ENCODE measurements at places on chromosomes 4 and X. TPM values are rescaled to one million over a fixed set of nuclear protein-coding genes. Genes with fewer than 3 reads are reported as not detected.

CLDN22 gene
- not detected for total RNA-seq

DUSP21 gene
- not detected for total RNA-seq

PPARGC1A gene
- not detected for total RNA-seq

FAM53A gene
- 4.0 TPM for total RNA-seq

FRAS1 gene
- 0.10 TPM for total RNA-seq

CFAP299 gene
- not detected for total RNA-seq

ETDA gene
- total RNA-seq, result not detected

KLF8 gene
- 5.0 TPM for total RNA-seq

DLG3 gene
- 43.8 TPM for total RNA-seq

CCDC158 gene
- total RNA-seq, result not detected

F8A3 gene
- total RNA-seq, result 5.1 TPM

- H3K27ac ChIP-seq, result no peak overlapping the region
- peaks cover 7% of the 10 kb centered on the region for H3K4me1 ChIP-seq
- no peak for DNase-seq
- peaks cover 10% of the 10 kb centered on the region for H3K27me3 ChIP-seq
- no peak overlapping the region for H3K4me3 ChIP-seq
These were observed 35.0 kb upstream of the MYOZ2 start for GRCh38 chr4:119100655-119101054.

- H3K4me3 ChIP-seq, result no peak overlapping the region
- no peak for DNase-seq
- peaks cover 7% of the 10 kb centered on the region for H3K4me1 ChIP-seq
- peaks cover 7% of the 10 kb centered on the region for H3K27me3 ChIP-seq
- H3K36me3 ChIP-seq, result no peaks in the 10 kb centered on the region
These were observed 119.3 kb upstream of the CLNK start for GRCh38 chr4:10803713-10804343.

- H3K27ac ChIP-seq, result no peak overlapping the region
- no peak overlapping the region for H3K4me3 ChIP-seq
- no peaks in the 10 kb centered on the region for H3K27me3 ChIP-seq
- no peaks in the 10 kb centered on the region for H3K4me1 ChIP-seq
These were observed 204.9 kb downstream of the MAD2L1 start for GRCh38 chr4:119861731-119862130.

DNA sequence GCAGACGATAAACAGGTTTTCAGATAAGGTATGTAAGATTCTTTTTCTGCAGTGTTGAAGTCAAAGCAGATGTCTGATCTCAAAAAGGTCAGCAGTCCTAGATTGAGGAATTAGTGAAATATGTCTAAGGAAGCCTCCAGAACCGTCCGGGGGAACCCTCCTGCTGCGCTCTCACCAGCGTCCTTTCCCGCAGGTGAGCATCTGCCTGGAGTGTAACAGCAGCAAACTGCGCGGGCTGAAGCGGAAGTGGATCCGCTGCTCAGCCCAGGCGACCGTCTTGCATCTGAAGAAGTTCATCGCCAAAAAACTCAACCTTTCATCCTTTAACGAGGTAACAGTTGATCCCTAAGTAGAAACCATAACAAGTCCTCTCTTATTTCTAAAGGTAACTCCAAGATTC, 55.5 kb downstream of the PCGF3 start:
- peaks cover 9% of the 10 kb centered on the region for H3K4me1 ChIP-seq
- H3K27me3 ChIP-seq, result no peaks in the 10 kb centered on the region
- peaks cover 23% of the 10 kb centered on the region for H3K36me3 ChIP-seq
- DNase-seq, result no peak

DNA sequence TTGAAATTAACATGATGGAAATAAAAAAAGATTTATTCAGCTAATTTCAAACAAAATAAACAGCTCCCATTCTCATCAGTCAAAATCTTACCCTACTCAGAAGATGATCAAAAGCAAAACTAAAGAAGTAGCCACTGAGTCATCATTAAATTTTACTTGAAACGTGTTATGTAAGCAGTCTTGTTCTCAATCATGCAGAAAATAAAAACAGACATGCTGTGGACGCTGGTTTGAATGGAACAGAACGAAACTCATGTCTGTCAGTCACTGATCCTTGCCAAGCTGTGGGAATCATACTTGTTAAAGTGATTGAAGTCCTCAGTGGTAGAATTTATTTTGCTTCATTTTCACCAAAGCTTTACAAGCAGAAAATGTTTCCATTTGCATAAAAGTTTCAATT, 77.2 kb upstream of the TLR3 start:
- H3K4me3 ChIP-seq, result no peak overlapping the region
- no peaks in the 10 kb centered on the region for H3K27me3 ChIP-seq
- H3K36me3 ChIP-seq, result no peaks in the 10 kb centered on the region
- no peak for DNase-seq
- H3K27ac ChIP-seq, result no peak overlapping the region
- H3K4me1 ChIP-seq, result no peaks in the 10 kb centered on the region

- peaks cover 58% of the 10 kb centered on the region for H3K4me1 ChIP-seq
- no peak overlapping the region for H3K4me3 ChIP-seq
- no peak for DNase-seq
- H3K36me3 ChIP-seq, result peaks cover 5% of the 10 kb centered on the region
- H3K27me3 ChIP-seq, result no peaks in the 10 kb centered on the region
- no peak overlapping the region for H3K27ac ChIP-seq
These were observed 35.5 kb downstream of the TET2 start for GRCh38 chr4:105182211-105182610.

DNA sequence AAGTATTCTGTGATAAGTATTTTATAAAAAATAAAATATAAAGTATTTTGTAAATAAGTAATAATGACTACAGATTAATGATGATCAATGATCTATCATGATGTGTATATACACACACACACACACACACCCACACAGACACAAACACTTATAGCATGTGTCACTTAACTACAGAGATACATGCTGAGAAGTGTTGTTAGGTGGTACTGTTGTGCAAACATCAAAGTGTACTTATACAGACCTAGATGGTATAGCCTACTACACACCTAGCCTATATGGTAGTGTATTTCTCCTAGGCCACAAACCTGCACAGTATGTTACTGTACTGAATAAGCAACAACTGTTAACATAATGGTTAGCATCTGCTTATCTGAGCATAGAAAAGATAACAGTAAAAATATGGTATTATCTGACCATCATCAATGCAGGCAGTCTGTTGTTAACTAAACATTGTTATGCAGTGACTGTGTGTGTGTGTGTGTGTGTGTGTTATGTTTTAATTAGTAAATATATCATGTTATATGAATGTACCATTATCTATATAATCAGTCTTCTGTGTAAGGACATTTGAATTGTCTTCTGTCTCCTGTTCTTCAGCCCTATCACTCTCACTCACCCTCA, 138.2 kb downstream of the CAMK2D start:
- H3K27ac ChIP-seq, result no peak overlapping the region
- H3K36me3 ChIP-seq, result peaks cover 16% of the 10 kb centered on the region
- H3K27me3 ChIP-seq, result no peaks in the 10 kb centered on the region
- H3K4me1 ChIP-seq, result peaks cover 47% of the 10 kb centered on the region
- DNase-seq, result no peak

GRCh38 chrX:68851082-68851481, 22.3 kb downstream of the EFNB1 start:
- peaks cover 5% of the 10 kb centered on the region for H3K27me3 ChIP-seq
- H3K4me3 ChIP-seq, result no peak overlapping the region
- H3K27ac ChIP-seq, result no peak overlapping the region
- no peaks in the 10 kb centered on the region for H3K36me3 ChIP-seq
- no peak for DNase-seq

DNA sequence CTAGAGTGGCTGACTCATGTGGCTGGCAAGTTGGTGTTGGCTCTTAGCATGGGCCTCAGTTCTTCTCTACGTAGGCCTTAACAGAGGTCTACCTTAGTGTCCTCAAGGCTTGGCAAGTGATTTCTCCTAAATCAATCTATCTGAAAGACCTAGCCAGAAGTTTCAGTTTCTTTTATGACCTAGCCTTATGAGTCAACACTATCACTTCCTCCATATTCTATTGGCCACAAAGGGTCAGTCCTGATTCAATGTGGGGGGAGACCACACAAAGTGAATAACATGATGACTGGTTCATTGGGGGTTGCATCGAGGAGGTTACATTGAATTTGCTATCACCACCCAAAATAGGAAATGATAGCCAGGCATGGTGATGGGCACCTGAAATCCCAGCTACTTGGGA, 5.8 kb upstream of the NRK start:
- no peak overlapping the region for H3K4me3 ChIP-seq
- peaks cover 6% of the 10 kb centered on the region for H3K36me3 ChIP-seq
- H3K27me3 ChIP-seq, result peaks cover 50% of the 10 kb centered on the region
- DNase-seq, result no peak
- H3K27ac ChIP-seq, result no peak overlapping the region
- no peaks in the 10 kb centered on the region for H3K4me1 ChIP-seq

- no peaks in the 10 kb centered on the region for H3K36me3 ChIP-seq
- H3K27me3 ChIP-seq, result peaks cover 9% of the 10 kb centered on the region
- H3K4me3 ChIP-seq, result no peak overlapping the region
- no peak for DNase-seq
These were observed 5.9 kb upstream of the GATB start for GRCh38 chr4:151766691-151767090.

DNA sequence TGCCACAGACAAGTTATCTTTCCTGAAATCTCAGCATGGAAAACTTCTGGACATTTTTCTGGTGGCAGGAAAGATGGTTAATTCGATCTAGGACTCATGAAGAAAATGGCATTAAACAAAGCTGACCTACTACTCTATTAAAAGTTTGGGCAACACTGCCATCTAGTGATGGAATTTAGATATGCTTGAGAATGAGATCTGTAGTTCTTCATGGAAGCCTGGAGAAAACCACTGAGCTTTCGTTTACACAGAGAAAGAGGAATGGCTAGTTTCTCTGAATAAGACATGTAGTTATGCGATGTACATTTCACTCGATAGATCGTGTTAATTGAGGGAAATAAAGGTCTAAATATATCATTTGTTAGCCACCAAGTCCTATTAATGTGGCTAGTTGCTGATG, 51.7 kb upstream of the CHRDL1 start:
- H3K4me3 ChIP-seq, result no peak overlapping the region
- H3K4me1 ChIP-seq, result no peaks in the 10 kb centered on the region
- no peaks in the 10 kb centered on the region for H3K36me3 ChIP-seq

DNA sequence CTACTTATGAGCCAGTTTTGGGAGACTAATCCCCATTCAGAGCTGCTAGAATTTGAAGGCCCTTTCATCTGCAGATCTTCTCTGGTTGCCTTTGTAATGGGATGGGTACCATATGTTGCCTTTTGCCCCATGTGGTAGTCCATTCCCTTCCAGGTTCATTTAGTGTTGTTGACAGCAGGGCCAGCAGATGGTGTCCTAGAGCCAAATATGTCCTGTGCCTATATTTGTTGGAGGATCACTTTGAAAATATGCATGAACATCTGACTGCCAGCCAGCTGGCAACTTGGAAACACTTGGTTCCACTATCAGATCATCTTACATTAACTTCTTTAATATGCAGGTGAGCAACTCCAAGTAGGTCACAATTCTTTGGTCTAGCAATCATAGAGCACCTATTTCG, 30.4 kb downstream of the CFAP299 start:
- H3K27me3 ChIP-seq, result no peaks in the 10 kb centered on the region
- H3K4me1 ChIP-seq, result no peaks in the 10 kb centered on the region
- DNase-seq, result peak; percentile 40
- H3K27ac ChIP-seq, result no peak overlapping the region
- no peak overlapping the region for H3K4me3 ChIP-seq

- H3K27me3 ChIP-seq, result no peaks in the 10 kb centered on the region
- no peak overlapping the region for H3K4me3 ChIP-seq
- H3K36me3 ChIP-seq, result no peaks in the 10 kb centered on the region
These were observed 187.6 kb upstream of the HAND2 start for GRCh38 chr4:173717581-173717980.

DNA sequence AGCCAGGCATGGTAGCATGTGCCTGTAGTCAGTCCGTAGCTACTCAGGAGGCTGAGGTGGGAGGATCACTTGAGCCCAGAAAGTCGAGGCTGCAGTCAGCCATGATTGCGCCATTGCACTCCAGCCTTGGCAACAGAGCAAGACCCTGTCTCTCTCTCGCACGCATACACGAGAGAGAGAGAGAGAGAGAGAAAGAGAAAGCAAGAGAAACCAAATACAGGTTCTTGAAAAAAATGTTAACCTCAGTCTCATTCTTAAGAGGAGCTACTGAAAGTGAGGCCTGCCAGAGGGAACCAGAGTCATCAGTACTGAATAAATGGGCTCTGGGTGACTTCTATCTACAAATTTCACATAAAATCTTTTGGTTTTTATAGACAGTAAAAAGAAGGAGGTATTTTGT, 42.9 kb downstream of the KIAA0232 start:
- no peaks in the 10 kb centered on the region for H3K27me3 ChIP-seq
- peak overlapping the region; percentile 89 for H3K27ac ChIP-seq
- H3K4me3 ChIP-seq, result no peak overlapping the region
- peaks cover 20% of the 10 kb centered on the region for H3K4me1 ChIP-seq
- H3K36me3 ChIP-seq, result peaks cover 2% of the 10 kb centered on the region
- no peak for DNase-seq

DNA sequence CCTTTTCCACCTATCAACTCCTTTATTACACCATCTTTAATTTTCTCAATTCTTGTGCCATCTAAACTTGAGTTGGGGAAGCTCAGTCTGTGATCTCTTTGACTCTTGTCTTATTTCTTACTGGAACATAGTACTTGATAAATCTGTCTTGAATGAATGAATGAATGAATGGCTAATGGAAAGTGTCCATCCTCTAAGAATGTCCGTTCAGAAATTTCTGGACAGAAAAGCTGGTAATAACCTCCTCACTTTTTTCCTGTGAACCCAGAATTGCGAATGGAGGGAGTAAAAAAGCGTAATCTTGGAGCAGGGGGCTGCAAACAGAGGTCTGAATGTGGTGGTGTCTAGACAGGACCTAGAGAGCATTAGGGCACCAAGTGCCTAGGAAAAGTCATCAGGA, 9.4 kb upstream of the CLTRN start:
- H3K36me3 ChIP-seq, result peaks cover 2% of the 10 kb centered on the region
- peaks cover 13% of the 10 kb centered on the region for H3K27me3 ChIP-seq
- H3K4me3 ChIP-seq, result no peak overlapping the region
- H3K4me1 ChIP-seq, result peaks cover 23% of the 10 kb centered on the region
- DNase-seq, result no peak

GRCh38 chrX:119695535-119696050, 2.6 kb upstream of the SEPTIN6 start:
- no peak overlapping the region for H3K4me3 ChIP-seq
- no peaks in the 10 kb centered on the region for H3K27me3 ChIP-seq
- DNase-seq, result no peak
- H3K27ac ChIP-seq, result no peak overlapping the region
- H3K4me1 ChIP-seq, result peaks cover 11% of the 10 kb centered on the region

DNA sequence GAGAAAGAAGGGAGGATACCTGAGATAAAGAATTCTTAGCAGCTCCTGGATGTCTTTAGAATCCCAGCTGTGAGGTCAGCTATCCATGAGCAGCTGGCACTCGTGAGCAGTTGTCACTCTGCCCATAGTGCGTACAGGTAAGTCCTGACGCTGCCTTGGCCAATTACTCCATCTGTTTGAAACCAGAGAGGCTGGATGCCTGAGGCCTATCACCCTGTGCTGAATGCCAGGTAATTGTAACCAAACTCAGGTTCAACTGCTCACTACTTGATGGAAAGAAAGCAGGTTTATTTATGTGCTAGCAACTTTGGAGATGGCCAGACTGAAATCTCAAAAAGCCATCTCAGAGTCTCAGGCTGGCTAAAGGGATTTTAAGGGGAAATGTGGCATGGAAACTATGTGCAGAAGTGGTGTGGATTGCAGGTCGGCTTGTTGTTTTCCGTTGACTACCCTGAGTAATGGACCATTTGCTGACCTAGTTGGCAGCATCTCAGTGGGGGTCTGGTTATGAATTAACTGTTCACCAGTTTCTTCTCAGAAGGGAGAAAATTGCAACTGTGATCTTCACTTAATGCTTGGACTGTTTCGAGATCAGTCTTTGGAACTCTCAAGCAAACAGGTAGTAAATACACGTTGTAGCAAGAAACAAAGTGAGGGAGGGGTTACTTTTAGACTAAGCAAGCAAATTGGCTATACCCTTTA, 1614.0 kb upstream of the PCDH10 start:
- no peaks in the 10 kb centered on the region for H3K27me3 ChIP-seq
- H3K4me3 ChIP-seq, result no peak overlapping the region
- no peaks in the 10 kb centered on the region for H3K36me3 ChIP-seq
- H3K4me1 ChIP-seq, result no peaks in the 10 kb centered on the region
- no peak overlapping the region for H3K27ac ChIP-seq
